Fibroblast of skin of left biceps (primary cell): ENCODE measurements at places on chromosomes 13 and 19.
A peak's percentile ranks its signal among the peaks of the same experiment; 100 is the strongest.

DNA sequence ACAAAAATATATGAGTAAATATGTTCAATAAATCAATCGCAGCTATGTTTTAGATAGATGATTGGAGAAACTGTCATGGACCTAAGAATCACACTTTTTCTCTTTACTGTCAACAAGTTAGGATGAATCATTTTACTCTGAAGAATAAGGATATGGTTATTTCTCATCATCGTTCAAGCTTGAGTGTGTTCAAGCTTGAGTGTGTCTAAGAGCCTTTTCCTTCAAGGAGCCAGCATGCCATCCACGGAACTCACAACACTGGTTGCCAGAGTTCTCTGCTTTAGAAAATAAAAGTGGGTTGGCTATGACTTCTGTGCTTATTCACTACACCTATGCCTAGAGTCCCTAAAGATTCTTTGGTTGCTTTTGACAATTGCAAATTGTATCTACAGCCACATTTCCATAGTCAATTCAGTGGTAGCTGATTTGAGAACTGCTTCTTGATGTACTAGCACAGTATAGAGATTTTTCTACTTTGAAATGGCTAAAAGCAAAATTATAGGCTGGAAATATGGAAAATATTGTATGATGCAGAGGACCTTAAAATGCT, 58.1 kb upstream of the SCEL start:
- DNase-seq = no peak

- DNase-seq = peak; percentile 48
Observed at GRCh38 chr19:18478545-18479311, 40.8 kb upstream of the ISYNA1 start.

DNA sequence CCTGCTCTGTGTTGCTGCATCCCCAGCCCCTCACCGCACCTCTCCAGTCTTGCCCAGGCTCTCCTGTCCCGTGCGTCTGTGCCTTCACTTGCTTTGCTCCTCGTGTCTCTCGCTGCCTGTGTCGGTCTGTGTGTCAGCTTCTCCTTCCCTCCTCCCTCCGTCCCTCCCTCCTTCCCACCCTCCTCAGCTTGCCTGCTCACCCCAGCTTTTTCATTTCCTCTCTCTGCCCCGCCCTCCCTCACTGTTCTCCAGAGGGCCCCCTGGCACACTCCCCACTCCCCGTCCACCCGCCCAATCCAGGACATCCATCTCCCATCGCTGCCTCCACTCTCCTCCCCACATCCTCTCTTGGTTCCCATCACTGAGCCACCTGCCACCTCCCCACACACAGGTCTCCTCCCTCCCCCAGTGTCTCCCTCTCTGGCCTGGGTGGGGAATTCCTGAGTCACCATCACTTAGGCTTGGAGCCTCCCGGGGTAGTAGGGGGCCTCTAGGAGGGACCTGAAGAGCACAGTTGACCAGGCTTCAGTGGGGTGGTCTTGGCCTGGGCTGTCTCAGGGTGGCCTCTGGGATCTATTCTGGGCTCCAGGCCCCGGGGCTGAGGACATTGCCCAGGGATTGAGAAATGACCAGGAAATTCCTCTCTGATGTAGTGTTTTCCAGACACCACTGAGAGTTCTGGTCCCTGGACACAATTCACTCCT, at the start of gene PTGIR:
Gene PTGIR, minus strand, starts transcription at position 132 of the 704 bp plus-strand sequence. CDS start 864 bp downstream, outside the sequence.
- DNase-seq = peak; percentile 50

GRCh38 chr19:5108123-5108596, 139.2 kb downstream of the KDM4B start:
- DNase-seq = no peak

DNA sequence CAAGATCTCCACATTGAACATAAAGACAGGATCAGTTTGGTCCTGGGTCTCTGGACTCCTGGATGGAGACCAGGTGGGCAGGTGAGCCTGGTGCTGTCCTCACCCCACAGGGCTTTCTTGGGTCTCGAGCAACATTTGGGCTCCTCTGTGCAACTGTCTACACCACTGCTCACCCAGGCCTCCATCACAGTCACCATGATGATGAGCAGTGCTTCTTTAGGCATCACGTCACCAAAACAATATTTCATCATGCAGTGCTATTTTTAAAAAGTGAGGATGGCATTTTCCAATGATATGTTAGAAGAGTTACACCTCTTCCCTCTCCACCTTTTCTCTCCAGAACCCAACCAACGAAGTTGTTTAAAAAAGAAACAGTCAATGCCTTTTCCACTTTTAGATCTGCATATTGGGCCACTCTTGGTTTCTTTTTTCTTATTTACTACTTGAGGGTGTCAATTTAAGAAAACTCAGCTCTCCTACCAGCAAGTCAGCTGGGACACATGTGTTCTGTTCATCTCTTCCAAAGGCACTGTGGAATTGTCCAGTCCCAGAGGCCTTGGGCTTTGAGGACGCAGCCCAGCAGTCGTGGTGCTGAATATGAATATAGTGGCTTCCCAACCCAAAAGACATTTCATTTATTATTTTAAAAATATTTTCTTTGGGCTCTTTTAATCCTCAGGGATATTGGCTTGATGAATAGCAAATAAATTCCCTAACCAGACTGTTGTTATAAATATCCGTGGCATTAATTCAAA, 405.7 kb downstream of the KCNRG start:
- DNase-seq = no peak

GRCh38 chr13:71018995-71019394, 848.0 kb downstream of the DACH1 start:
- DNase-seq = no peak

DNA sequence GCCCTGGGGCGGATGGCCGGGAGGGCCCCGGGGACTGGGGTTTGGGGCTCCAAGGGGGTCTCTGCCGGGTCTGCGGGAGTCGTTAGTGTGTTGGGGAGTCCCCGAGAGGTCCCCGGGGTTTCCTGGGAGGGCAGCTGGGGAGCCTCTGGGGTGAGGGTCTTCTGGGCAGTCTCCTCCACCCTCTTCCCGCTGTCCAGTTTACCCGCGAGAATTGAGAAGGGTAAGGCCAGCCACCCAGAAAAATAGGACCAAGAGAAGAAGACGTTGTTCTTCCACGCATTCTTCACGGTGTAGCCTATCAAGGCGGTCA, 1.0 kb upstream of the ETFB start:
- no peak for DNase-seq

DNA sequence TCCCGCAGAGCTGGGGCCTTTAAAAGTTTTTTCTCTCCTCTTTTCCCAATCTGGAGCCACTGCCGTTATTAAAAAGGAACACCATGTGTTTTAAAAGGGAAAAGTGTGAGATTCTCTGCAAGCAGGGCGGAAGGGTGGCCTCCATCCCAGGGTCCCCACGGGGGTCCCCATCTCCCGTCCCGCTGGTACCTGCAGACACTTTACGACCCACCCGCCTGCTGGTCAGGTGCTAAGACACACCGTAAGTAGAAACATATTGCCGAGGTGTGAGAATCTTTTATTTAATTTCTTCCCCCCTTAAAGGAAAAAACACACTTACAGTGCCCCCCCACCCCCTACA, 1.8 kb downstream of the CRLF1 start:
- DNase-seq = no peak

- no peak for DNase-seq
Observed at GRCh38 chr13:47481536-47481935, 519.5 kb downstream of the SUCLA2 start.

GRCh38 chr19:48292798-48293197, 22.9 kb downstream of the ZNF114 start:
- DNase-seq = no peak

DNA sequence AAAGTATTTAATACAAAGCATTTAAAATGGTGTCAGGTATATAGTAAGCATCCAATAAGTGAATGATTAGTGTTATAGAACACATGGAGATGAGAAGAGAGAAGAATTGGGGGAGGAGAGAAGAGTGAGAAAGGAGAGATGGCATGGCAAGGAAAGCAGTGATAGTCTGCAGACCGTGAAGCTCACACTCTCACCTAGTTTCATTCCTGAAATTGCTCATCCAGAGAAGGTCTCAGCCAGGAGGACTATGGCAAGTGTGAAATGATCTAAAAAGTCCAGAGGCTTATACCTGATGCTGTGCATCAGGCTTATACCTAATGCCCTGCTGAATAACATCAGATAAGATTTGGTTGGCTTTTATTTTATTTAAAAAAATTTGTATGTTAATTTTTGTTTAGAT, 351.6 kb upstream of the KLF12 start:
- no peak for DNase-seq

GRCh38 chr13:114161644-114162532, 17.2 kb upstream of the CFAP97D2 start:
- no peak for DNase-seq

DNA sequence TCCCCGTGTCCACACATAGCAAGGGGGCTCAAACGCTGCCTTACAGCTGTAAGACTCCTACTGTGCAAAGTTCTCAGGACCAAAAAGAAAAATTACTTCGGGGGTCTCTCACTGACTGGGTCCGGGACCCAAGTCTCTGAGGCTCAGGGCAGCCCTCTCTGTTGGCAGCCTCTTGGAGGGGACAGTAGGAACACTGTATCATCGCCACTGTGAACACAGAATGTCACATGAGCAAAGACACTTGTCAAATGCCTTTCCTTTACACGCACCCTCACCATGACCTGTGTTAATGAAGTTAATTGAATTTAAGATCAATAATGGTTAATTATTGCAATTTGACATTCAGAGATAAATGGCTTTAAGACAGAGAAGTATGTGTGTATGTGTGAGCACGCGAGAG, 49.6 kb downstream of the TSHZ3 start:
- DNase-seq = no peak

DNA sequence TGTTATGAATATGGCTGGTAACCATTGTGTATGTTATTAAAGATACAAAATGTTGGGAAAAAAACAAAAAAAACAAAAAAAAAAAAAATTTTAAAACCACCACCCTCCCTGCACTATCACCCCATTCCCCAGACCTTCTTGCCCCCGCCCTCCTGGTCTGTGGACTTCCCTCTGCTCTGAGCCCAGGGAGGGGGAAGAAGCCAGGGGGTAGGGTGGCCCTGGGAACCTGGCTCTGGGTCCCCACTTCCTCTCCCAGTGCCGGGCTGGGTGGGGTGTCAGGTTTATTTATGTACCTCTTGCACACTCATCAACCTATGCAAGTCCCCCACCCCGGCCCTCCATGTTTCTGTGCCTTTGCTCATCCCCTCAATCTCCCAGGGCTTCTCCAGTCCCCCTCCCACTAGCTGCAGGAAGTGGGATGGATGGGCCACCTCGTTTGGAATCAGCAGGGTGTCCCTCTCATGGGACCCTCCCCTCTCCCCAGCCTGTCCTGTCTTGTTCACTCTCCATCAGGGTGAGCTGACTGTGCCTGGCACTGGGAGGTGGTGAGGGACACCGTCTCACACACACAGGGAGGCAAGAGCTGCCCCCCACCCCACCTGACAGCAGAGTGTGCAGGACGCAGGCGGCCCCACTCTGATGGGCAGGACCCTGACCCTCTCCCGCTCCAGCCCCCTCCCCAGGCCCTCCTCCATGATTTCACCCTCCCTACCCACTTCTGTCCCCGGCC, 5.9 kb downstream of the PAF1 start:
- no peak for DNase-seq

GRCh38 chr13:84903391-84903790, 895.8 kb downstream of the SLITRK6 start:
- DNase-seq = no peak

- no peak for DNase-seq
Observed at GRCh38 chr19:47381121-47381520, 32.0 kb downstream of the DHX34 start.

GRCh38 chr13:91986761-91987483, 588.5 kb downstream of the GPC5 start:
- DNase-seq = no peak

GRCh38 chr13:95262837-95263384, 38.3 kb downstream of the ABCC4 start:
- no peak for DNase-seq

- DNase-seq = no peak
Observed at GRCh38 chr19:38737281-38737865, 6.9 kb downstream of the CAPN12 start.

DNA sequence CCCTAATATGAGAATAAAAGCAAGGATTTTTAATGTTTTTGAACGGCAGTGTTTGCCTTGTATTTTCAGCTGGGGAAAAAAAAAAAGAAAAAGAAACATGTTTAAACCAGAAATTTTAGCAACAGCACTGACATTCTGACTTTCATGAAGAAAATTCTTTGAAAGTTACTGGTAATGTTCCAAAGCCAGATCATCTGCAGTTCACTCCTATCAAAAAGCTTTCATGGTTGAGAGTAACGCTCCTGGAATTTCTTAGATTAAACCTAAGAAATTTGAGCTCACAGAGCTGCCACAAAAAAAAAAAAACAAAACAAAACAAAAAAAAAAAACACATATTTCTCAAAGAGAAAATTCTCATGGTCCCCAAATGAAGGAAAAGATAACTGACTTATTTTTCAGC, 1106.7 kb downstream of the EFNB2 start:
- no peak for DNase-seq
